ENCODE measurements at places on chromosomes 7 and 10. TPM values are rescaled to one million over a fixed set of nuclear protein-coding genes. Genes with fewer than 3 reads are reported as not detected.

SMIM30 gene
- 115 TPM for total RNA-seq

MSMB gene
- not detected for total RNA-seq

CALN1 gene
- 0.03 TPM for total RNA-seq

IGFBP1 gene
- not detected for total RNA-seq

GPR15LG gene
- not detected for total RNA-seq

DNA sequence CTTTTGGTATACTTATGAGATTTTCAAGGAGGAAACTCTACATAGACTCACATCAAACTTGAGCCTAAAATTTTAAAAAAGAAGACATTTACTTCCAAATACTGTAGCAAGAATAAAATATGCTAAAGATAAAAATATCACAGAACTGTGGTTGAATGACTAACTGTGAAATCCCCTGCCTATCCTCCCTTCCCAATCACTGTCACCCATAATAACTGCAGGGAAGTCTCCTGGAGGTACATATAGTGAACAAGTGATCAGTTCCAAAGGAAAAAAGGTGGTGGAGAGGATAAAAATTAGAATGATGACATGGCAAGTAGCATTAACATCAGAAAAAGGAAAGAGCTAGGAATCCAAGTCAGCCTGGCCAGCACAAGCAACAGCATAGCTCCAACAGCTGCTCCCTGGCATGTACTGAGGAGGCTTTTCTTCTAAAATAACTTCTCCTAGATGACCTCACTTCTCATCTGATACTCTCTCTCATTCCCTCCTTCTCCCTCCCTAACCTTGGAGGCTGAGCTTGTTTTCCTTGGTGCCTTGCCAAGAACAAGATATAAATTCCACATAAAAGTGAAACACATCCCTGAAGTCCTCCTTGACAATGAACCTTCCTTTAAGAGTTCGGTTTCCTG is 124.0 kb downstream of the IQUB start:
- no peaks in the 10 kb centered on the region for H3K36me3 ChIP-seq
- no peaks in the 10 kb centered on the region for H3K4me1 ChIP-seq
- H3K27ac ChIP-seq = no peak overlapping the region
- no peaks in the 10 kb centered on the region for H3K27me3 ChIP-seq

DNA sequence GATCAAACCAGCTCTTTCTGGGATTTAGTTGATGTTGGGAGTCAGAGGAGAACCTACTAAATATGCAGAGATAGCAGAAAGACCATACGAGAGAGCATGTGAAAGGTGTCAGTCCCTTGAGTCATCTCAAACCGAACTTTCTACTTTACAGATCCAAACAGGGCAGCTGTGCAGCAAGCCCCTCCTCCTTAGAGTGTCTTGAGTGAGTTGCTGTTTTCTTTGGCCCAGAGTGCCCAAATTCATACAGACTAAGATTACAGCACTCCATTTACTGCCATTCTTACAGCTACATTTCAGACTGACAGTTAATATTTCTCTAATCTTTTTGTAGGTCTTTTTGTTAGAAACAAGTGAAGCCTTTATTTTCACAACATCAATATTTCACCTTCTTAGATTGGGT is 53.4 kb downstream of the NRCAM start:
- no peak overlapping the region for H3K27ac ChIP-seq
- no peaks in the 10 kb centered on the region for H3K27me3 ChIP-seq
- peak; percentile 65 for DNase-seq
- no peak overlapping the region for H3K4me3 ChIP-seq
- H3K4me1 ChIP-seq = no peaks in the 10 kb centered on the region

- no peak for DNase-seq
- no peak overlapping the region for H3K4me3 ChIP-seq
- no peaks in the 10 kb centered on the region for H3K27me3 ChIP-seq
- no peaks in the 10 kb centered on the region for H3K36me3 ChIP-seq
- H3K4me1 ChIP-seq = no peaks in the 10 kb centered on the region
- no peak overlapping the region for H3K27ac ChIP-seq
Measured at GRCh38 chr10:114288424-114289095, 49.5 kb downstream of the VWA2 start.

GRCh38 chr10:80464557-80465450 is 10.7 kb downstream of the TSPAN14 start:
- peaks cover 85% of the 10 kb centered on the region for H3K4me1 ChIP-seq
- H3K27ac ChIP-seq = peak overlapping the region; percentile 84
- no peak overlapping the region for H3K4me3 ChIP-seq
- H3K27me3 ChIP-seq = no peaks in the 10 kb centered on the region

GRCh38 chr7:137343281-137343841 is at the start of gene PTN:
PTN (minus strand) TSS chr7:137343733; CDS start chr7:137254973, 88,760 bp downstream.
- peaks cover 20% of the 10 kb centered on the region for H3K4me1 ChIP-seq
- H3K4me3 ChIP-seq = peak within 1 kb of the TSS; percentile 44
- H3K36me3 ChIP-seq = no peaks in the 10 kb centered on the region
- peak; percentile 53 for DNase-seq

GRCh38 chr10:124132876-124133275 is 39.5 kb upstream of the CHST15 start:
- no peaks in the 10 kb centered on the region for H3K27me3 ChIP-seq
- H3K27ac ChIP-seq = no peak overlapping the region
- no peak overlapping the region for H3K4me3 ChIP-seq

GRCh38 chr10:97393034-97393573 is 8.0 kb downstream of the RRP12 start:
- no peaks in the 10 kb centered on the region for H3K4me1 ChIP-seq
- no peaks in the 10 kb centered on the region for H3K27me3 ChIP-seq

DNA sequence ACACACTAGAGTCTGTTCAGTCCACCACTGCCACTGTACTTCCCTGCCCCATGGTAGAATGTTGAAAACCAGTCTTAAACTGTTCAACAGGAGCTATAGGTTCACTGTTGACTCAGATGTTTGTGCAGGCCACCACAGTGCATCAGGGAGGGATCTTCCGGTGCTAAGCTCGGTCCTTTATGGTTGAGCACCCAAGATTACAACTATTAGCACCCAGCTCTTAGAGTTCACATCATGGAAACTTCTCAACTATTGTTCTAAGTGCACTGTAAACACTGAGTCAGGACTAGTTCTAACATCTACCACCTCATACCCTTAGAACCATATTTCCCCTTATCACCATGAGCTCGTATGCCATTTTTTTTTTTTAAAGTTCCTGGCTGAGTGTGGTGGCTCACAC is 97.1 kb upstream of the MXI1 start:
- H3K27me3 ChIP-seq = no peaks in the 10 kb centered on the region
- H3K4me1 ChIP-seq = peaks cover 6% of the 10 kb centered on the region
- no peak overlapping the region for H3K27ac ChIP-seq
- H3K4me3 ChIP-seq = no peak overlapping the region
- no peak for DNase-seq
